CD4-positive, alpha-beta T cell treated with Interleukin-15 for 4 hours (primary cell): ENCODE measurements at places on chromosomes 7 and 10.

- no peak for DNase-seq
Observed at GRCh38 chr10:133040198-133040597, 47.5 kb upstream of the ADGRA1 start.

DNA sequence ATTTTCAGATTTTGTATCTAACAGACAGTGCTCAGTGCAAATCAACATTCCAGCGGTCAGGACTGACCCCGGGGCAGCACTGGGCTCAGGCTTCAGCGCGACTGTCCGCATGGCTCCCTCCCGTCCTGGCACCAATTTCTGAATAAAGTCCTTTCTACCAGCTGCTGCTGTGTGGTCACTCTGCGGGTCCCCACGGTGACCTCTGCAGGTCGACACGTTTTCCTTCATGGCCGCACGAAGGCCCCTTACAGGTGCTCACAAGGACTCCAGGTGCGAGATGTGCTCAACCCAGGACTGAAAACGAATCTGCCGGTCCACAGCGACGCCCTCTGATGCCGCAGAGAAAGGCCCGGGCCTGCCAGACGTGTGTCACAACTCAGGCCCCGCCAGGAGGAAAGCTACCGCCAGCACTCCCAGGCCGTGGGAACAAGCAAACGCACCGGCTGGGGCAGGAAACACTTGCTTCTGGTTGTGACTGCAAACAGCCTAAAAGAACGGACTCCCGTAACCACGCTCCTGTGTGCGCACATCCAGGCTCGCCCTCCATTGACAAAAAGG is 3.7 kb upstream of the UTF1 start:
- no peak for DNase-seq

DNA sequence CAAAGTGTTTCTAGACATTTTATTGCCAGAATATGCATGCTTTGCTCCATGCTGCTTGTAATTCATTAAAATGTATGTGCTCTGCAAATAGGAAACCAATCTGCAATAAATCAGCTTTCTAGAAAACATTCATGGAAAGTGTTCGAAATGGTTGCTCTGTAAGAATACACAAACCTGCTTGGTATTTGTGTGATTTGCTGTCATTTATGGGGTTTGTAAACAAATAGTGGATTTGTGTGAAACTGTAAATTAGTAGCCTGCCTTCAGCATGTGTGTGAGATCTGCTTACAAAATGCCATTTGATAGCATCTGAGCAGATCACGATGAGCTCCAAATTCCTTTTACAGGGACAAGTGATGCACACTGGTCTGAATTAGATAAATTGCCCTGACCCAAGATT is 219.0 kb upstream of the CSTF2T start:
- DNase-seq: no peak

GRCh38 chr7:37942934-37943610 is 22.6 kb downstream of the EPDR1 start:
- no peak for DNase-seq

GRCh38 chr10:650441-650851 is 39.0 kb downstream of the DIP2C start:
- no peak for DNase-seq

DNA sequence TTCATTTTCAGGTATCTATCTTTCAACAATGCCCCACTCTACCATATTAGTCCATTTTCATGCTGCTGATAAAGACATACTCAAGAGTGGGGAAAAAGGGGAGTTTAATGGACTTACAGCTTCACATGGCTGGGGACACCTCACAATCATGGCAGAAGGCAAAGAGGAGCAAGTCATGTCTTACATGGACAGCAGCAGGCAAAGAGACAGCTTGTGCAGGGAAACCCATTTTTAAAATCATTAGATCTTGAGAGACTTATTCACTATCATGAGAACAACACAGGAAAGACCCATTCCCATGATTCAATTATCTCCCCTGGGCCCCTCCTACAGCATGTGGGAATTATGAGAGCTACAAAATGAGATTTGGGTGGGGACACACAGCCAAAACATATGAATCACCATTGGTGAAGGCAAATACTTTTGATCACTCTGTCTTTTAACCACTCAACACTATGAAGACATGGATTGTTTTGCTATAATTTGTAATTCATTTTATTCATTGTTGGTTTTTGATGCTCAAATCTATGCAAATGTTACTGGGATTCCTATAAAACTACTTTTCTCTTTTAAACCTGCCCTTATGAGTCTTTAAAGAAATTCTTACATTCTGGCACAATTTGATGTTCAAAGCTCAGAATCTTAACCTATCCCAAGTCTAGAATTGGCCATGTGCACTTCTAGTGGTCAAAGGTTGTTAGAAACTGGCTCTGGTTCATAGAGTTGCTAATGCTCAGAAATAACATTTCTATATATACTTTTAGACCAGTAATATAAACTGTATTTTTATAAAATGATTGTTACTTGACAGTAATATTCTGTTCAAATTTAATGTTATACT is 15.3 kb downstream of the AKR1C4 start:
- DNase-seq: no peak

DNA sequence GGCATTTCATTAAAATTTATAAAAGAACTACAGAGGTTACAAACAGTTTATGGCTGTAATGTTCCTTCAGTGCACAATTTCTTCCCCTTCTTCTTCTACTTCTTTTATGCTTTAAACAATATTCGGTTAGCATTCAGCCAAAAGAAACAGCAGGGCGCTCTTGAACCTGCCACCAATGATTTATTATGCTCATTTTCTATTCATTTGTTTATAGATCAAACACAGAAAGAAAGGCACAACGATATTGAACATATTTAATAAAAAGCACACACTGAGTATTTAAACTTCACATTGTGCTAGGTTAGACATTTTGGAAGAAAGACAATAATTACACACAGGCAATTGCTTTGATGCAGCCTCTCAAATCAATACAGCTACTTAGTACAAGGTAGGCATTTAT is 1025.8 kb upstream of the LRRN3 start:
- no peak for DNase-seq

DNA sequence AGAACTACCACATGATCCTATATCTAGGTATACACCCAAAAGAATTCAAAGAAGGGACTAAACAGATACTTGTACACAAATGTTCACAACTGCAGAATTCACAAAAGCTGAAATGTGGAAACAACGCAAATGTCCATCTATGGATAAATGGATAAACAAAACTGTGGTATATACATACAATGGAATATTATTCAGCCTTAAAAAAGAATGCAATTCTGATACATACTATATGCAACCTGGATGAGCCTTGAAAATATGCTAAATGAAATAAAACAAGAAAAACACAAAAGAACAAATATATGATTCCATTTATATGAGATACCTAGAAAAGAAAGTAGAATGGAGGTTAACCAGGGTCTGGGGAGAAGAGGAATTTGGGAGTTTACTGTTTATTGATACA is 7.2 kb downstream of the FAM133B start:
- DNase-seq: no peak

DNA sequence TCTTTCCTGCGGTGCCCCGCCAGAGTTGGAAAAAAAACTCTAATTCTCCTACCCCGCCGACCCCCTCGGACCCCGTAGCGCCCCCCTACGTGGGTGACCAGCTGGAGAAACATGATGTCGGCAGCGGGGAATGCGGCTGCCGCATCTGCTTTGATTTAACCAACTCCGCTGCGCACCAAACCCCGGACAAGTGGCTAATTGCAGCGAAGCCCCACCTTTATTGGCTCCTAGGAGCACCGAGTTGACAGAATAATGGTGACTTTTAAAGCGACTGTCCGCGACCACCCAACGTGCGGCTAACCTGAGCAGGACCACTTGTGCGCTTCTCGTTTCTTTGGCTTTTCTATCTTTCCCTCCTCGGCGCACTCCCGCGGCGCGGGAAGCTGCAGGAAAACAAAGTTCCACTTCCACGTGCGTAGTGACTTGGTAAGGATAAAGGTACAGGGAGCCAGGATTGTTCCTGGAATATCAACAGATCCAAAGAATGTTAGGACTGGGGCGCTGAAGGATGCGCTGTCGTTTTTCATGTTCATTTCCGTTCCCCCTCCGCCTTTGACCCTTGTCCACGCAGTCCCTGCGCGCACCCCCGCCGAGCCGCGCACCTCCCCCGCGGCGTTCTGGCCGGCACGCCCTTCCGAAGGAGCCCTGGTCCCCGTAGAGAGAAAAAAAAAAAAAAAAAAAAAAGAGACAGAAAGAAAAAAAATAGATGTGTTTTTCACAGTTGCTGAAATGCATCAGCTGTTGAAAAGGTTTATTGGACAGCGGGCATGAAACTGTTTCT is 1.4 kb downstream of the WNT16 start:
- DNase-seq: no peak

GRCh38 chr7:26891400-26892350 is 27.3 kb upstream of the SKAP2 start:
- DNase-seq: no peak

DNA sequence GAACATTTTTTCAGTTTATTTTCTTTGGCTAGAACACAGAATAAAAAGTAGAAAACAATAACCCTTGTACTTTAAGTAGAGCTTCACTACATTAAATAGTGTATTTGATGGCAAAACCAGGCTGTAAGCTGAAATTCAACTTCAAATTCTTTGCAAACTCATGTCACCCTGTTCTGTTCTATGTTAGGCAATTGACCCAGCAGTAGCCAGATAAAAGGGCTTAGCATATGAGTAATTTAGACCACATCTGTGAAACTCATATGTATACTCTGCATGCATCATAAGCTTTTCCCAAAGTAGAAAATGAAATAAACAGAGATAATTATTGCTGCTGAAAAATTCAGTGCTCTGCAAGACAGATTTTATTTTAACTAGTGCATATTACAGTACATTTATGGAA is 150.2 kb downstream of the GNAI1 start:
- no peak for DNase-seq

DNA sequence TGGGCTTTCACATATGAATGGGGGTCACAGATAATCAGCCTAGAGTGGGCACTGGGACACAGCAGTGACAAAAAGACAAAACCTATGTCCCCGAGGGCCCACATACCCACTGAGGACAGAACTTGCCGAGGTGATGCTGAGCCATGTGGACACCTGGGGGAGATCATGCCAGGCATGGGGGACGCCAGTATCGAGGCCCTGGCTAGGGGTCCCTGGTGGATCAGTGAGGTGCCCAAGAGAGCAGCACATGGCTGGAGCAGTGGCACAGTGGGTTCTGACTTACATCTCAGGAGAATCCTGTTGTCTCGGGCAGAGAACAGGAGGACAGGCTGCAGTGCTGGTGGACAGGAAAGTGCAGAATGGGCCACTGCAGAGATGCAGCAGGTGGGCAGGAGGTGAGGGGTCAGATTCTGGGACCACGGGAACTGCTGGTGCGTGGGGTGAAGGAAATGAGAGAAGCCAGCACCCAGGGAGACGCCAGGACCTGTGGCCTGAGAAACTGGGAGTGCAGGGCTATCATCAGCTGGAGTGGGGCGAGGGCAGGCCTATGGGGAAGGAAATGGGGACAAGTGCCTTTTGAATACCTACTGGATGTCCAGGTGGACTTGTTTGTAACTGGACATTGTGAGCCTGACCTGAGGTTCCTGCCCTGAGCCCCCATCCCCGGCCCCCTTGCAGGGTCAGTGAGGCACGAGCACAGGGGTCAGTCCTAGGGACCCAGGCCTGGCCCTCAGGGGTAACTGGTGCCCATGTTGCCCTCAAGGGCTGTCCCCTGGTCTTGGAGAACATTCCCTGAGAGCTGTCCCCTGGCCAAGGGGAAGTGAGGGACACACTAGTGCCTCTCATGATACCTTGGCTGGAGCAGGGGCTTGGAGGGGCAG is 91.2 kb upstream of the RET start:
- no peak for DNase-seq

DNA sequence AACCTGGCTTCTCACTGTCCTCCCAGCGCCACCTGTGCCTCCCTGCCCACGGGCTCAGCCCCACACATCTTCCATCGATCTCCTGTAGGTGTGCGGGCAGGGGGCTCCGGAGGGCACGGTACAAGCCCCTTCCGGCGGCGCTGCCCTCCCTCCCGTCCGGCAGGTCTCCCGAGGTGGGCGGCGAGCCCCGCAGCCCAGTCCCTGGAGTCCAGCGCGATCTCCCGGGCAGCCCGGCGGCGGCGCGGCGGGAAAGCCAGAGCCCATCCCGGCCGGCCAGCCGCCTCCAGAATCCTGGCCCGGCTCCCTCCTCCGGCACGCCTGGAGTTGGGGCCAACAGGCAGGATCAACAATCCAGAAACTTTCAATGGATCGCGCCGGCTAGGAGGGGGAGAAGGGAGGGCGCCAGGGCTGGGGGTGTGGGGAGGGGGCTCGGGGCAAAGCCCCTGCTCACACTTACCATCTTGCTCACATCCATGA is 100.1 kb downstream of the HIP1 start:
- DNase-seq: no peak

DNA sequence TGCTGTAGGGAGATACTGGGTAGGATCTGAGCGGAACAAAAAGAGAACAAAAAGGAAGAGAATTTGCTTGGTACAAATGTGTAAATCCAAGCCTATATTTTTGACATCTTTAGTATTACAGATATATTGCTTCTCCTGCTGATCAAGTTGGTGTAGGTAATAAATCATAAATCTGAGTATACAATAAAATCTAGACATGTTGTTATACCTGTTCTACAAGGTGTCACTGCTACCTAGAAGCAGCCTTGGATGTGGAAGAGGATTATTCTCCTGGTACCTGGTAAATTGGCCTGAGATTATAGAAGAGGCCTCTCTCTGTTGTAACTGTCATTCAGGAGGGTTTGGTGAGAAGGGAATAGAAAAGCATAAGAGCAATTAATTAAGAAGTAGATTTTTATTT is 89.9 kb upstream of the LSM8 start:
- no peak for DNase-seq

DNA sequence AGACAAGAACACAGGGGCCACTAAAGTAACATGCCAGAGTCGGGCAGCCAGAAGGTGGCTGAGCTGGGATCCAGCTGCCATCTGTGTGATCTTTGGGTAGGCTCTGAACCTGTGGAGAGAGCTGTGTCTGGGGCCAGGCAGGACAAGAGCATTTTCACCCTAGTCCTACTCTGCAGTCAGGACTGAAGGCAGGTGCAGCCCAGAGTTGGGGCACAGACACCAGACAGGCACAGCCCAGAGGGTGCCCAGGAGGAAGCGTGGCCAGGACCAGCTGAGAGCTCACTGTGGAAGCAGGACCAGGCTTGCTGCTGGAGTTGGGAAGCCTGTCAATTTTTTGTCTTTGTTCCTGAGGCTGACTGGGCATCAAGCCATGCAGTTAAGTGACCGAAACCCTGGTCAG is 113.6 kb downstream of the ADCY1 start:
- no peak for DNase-seq
